Activated CD4-positive, alpha-beta T cell treated with anti-CD3 and anti-CD28 coated beads for 1 hour (primary cell): ENCODE measurements at places on chromosomes 13 and 19.

- no peak for DNase-seq
These were observed 472.3 kb downstream of the IRS2 start for GRCh38 chr13:109314101-109314500.

- no peak for DNase-seq
These were observed 43.2 kb downstream of the ABCC4 start for GRCh38 chr13:95258098-95258497.

DNA sequence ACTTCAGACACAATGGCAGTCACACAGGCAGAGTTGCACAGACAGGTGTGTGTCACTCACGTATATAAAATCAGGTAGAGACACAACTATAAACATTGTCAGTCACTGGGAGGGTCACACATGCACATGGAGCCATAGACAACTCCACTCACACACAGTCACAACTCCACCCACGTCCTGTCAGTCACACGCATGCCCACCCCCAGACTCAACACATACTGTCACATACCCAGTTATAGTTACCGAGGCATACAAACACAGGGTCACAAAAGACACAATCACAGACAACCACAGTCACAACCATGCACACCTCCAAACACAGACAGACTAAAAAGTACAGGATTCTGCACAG is 1.5 kb downstream of the NUMBL start:
- DNase-seq: no peak

- DNase-seq: no peak
These were observed 26.1 kb downstream of the ZMYM2 start for GRCh38 chr13:19984430-19985218.

DNA sequence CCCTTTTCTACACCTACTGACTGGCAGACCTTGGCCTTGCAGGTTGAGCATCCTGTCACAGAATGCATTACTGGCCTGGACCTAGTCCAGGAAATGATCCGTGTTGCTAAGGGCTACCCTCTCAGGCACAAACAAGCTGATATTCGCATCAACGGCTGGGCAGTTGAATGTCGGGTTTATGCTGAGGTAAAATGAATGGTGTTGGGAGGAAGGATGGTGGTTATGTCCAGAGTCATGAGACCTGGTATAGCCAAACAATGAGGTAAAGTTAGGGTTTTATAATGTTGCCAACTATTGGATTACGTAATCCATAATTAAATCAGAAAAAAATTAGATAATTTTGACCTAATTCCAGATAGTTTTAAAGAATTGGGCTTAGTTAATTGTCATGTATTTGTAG is 212.5 kb downstream of the PCCA start:
- DNase-seq: no peak

GRCh38 chr13:30038884-30039283 is 188.5 kb upstream of the UBL3 start:
- no peak for DNase-seq

DNA sequence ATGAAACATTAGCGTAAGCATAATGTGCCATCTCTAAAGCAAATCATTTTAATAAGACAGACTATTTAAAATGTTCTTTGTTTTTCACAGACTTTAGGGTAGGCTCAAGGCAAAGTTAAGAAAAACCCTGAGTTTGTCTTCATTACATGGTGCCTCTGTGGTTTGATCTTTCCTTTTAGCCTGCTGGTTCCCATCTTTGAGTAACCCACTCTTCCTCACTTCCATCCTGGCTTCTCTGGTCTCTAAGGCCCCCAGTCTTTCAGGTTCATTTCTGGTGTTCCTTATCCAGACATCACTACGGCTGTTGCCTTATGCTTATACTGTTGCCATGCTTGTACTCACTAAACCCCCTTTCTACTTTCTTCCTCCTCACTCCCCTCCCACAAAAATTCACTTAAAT is 38.4 kb downstream of the DACH1 start:
- DNase-seq: no peak

- DNase-seq: no peak
These were observed 7.1 kb upstream of the S1PR2 start for GRCh38 chr19:10238172-10238783.

- no peak for DNase-seq
These were observed 60.7 kb upstream of the C1QTNF9B start for GRCh38 chr13:23957981-23958380.

GRCh38 chr13:39930544-39931444 is 275.3 kb downstream of the COG6 start:
- no peak for DNase-seq

DNA sequence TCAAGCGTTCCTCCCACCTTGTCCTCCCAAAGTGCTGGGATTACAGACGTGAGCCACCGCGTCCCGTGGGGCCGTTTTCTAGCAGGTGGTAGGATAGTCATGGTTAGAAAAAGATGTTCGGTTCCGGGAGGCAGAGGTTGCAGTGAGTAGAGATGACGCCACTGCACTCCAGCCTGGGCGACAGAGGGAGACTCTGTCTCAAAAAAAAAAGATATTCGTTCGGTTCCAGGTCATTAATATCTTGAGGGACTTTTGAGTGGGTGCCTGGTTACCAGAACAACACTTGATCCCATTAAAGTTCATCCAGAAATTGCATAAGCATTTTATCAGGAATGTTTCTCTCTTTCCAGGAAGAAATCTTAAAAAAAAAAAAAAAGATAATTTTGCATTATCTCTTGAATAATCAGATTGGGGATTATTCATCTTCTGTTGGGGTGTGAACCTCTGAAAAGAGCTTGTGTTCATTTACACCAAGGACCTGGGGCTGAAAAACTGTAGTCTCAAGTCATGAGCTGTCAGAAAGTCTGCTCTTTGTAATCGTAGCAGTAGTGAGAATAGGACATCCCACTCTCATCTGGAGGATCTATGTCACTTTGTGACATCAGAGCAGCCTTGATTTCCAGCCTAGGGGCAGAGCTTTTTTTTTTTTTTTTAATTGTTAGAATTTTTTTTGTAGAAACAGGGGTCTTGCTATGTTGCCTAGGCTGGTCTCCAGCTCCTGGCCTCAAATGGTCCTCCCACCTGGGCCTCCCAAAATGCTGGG is 1.0 kb upstream of the ETHE1 start:
- no peak for DNase-seq

GRCh38 chr19:38662537-38663155 is 15.2 kb downstream of the ACTN4 start:
- no peak for DNase-seq
